Pancreas (tissue), 10 donors: ENCODE measurements at places on chromosomes 2 and 18. TPM values are rescaled to one million over a fixed set of nuclear protein-coding genes. Genes with fewer than 3 reads are reported as not detected.

DNA sequence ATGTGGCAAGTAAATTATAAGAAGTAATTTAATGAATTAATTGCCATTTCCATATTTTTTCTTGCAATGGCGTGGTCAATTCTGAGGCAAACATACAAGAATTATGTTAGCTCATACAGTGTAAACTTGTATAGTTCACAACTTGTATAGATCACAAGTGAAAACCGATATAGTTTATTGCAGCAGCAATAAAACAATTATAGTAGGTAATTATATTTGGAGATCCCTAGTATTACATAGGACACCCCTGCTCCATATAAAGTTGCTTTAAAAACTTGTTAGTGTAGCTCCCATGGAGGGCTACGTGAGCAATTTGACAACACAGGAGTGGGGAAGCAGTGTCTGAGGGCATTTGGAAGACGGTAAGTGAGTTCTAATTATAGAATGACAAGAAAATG, 288.2 kb downstream of the SOCS6 start:
- no peak for DNase-seq

- no peak for DNase-seq
Observed at GRCh38 chr2:144431392-144431783, 88.5 kb downstream of the ZEB2 start.

DNA sequence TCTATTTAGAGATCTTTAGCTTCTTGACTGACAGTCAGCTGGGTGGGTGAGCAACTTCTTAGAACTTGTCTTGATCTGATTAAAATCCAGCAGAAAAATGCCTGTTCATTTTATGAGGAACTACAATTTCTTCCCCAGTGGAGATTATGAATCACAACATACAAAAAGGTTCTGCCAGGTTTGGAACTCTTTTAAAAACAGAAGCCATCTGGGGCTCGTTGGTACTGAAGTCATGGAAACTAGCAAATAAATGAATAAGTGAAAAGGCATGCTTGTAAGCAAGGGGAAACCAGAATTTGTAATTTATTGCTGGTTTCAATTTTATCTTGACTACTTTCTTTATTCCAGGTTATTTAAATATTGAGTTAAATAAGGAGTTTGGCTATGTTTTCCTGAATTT, 767.4 kb downstream of the MBD2 start:
- no peak for DNase-seq

GRCh38 chr2:193695367-193695766, 1500.6 kb upstream of the TMEFF2 start:
- no peak for DNase-seq

- DNase-seq: no peak
Observed at GRCh38 chr18:44630118-44630517, 50.6 kb upstream of the SETBP1 start.

DNA sequence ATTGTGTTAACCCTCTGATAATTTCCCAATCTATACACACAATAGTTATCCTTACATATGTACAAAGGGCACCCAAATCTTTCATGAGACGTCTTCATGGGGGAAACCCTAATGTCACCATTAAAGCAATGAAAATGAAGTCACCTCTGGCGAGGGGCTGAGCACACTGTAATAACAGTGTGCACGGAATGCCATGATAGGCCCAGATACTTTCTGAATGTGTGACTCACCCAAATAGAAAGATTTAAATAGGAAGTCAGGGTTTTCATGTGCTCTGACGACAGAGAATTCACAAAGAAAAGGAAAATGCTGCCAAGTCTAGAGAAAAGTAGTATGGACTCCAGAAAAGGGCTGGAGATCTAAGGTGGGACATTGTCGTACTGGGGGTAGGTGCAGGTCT, 128.3 kb downstream of the SATB2 start:
- no peak for DNase-seq

- DNase-seq: no peak
Observed at GRCh38 chr2:189267925-189268579, 88.5 kb upstream of the COL5A2 start.

DNA sequence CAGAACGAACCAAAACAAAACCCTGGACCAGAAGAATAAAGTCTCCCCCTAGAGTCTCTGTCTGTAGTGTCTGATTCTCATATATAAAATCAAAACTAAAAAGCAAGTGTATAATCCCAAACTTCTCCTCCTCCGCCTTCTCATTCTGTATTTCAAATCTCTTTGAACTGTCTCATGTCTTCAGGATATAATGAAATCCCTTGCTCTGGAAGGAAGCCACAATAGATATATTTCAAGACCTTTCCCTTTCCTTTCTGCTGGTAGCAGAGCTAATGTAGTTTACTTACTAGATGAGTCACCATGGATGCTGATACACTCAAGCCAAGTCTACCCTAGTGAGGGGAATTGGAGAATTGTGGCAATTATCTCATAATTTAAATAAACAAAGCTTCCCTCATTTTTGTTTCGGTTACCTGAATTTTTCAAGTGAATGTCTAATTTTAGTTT, 33.5 kb upstream of the CCDC93 start:
- no peak for DNase-seq

- DNase-seq: no peak
Observed at GRCh38 chr2:239630618-239631286, 229.9 kb upstream of the HDAC4 start.

DNA sequence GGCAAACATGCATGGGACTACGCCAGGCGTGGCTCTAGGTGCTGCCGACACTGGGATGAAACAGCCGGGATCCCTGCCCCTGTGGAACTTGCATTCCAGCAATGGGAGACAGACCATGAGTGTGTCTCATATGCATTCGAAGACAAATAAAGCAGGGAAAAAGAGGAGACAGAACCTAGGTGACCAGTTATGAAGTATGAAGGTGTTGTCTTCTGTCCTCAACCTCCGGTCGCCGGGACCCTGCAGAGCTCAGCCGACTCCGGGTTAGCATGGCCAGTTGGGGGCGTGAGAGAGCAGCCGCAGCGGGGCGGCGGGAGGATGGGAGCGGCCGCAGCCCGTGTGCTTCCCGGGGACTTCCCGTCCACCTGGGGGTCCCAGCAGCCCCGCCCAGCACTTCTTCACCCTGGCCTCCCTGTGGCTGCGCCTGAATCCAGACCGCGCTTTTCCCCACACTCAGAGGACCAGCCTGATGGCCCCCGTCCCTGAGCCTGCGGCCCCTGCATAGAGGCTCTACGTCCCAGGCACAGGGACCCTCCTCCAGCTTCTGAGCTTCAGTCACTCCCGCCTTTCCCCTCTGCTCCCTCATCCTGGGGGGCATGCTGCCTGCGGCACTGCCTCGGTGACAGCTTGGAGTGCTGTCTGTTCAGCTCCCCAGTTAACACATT, 11.4 kb downstream of the ID2 start:
- DNase-seq: no peak

DNA sequence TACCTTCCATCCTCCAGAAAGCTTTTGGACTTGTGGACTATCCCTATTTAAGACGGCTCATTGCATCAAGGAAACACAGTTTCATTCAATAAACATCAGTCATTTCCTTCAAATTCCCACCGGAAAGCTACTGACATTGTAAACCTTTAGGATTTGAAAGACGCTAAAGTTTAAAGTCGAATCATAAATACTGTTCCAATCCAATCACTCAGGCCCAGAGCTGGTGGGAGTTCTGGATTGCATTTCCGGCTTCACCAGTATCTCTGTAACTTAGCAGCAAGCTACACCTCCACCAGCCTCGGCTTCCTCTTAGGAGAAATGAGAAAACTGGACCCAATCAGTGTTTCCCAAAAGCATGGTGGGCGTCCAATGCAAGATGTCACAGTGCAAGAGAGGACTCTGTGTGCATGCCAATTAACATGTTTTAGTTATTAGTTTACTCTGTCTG, 1.6 kb downstream of the WDFY1 start:
- DNase-seq: no peak

DNA sequence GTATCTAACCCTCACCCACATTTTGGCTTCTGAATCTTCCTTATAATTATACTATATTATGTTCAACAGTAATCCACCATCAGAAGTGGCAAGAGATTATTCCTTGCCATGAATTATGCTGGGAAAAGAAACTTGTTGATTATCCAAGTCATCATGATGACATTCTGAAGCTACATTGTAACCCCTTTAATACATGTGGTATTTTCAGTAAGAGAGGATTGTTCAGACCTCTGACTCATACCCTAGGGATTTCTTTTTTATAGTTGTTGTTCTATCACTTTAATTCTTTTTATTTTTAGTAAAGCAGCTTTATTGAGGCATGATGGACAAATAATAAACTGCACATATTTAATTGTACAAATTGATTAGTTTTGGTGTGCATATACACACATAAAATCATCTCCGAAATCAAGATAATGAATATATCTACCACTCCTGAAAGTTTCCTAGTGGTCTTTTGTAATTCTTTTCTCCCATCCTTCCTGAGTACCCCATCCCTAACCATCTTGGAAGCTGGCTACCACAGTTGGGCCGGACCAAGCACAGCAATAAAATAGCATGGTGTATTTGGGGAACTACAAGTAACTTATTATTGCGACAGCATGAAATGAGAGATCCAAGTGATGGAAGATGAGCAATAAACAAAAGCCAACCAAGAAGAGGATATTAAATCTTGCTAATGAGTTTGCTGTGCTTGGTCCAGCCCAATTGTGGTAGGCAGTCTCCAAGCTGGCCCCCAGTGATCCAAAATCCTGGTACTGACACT, 159.9 kb downstream of the BARD1 start:
- DNase-seq: no peak

DNA sequence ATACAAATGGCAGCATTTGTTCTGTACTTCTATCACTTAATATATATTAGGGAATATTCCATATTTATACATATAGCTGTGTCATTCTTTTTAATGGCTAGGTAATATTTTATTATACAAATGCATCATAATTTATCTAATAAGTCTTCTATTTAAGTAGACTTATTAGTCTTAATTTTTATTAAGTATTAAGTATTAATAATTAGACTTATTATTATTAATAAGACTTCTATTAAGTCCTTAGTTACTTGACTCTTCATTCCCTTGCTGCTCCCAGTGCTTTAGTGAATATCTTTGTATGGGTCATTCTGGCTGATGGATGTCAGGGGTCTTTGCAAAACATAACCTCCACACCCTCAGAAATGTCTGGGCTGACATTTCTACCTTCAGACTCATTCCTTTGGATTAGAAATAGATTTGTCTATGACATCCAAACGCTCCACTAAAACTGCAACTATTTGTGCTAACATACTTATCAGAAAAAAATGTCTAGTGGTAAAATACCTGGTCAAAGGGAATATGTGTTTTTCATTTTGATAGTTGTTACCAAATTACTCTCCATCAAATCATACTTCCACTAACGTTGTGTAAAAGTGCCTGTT, 35.8 kb downstream of the EN1 start:
- no peak for DNase-seq

DNA sequence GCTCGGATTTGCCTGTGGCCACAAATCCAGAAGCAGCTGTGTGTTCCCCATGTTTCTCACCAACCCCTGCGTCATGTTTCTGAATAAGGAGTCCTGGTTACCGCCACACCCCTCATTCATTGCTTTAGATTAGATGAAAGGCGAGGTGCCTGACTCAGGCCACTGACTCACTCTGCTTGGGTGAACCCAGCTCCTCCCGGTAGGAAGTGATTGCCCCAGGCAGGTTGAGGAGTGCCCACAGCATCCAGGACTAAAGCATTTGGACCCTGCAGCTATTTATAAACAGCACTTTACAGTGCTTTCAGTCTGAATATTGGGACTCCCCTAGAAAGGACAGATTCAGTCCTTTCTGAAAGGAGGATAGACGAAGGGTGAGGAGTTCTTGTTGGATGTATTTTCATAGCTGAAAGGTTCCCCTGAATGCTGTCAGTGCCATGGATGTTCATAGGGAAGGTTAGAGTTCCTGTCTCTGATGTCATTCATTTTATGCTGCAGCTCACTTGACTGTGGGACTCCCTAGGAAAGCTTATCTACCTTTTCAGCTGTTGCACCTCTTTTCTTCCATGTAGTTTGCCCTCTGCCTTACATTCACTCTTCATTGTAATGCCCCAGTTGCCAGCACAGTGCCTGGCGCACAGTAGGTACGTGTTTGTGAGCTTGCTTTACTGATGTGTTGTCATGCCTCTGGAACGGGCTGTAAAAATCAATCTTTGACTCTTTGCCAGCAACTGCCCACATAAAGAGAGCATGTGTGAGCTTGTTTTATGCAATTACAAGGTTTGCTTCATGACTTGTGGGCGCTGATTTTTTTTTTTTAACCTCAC, 14.9 kb downstream of the ITGA6 start:
- DNase-seq: peak; percentile 71

GRCh38 chr18:22349966-22350365, 67.7 kb downstream of the CTAGE1 start:
- no peak for DNase-seq

The SPR gene
- 39.2 TPM for total RNA-seq

The DSG4 gene
- not detected for total RNA-seq

The ALKAL2 gene
- total RNA-seq: 21.2 TPM

The NYAP2 gene
- 0.03 TPM for total RNA-seq

The SLC5A7 gene
- not detected for total RNA-seq
